ENCODE measurements at places on chromosomes 4 and X.

GRCh38 chr4:37815591-37815990, 10.9 kb upstream of the PGM2 start:
- no peak for DNase-seq

GRCh38 chr4:3531879-3532750, at the start of gene LRPAP1:
Gene LRPAP1 (minus strand): TSS chr4:3532422. CDS start chr4:3532412, 10 bp downstream.
- peak; percentile 100 for DNase-seq

DNA sequence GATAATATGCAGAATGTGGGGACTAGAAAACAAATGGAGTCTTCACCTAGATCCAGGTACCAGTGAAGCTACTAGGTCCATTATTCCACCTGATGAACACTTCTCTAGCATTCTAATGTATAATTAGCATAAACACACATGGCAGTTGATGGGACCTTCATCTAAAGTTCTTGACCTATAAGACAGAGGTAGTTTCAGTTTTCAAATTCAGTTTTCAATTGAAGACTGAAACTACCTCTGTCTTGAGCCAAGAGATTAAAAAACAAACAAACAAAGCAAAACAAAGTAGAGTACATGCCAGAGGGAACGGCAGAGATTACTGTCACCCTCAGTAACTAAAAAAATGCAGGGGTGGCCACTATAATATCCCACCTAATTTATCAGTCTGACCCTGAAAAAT, 199.9 kb upstream of the NEIL3 start:
- DNase-seq: no peak

DNA sequence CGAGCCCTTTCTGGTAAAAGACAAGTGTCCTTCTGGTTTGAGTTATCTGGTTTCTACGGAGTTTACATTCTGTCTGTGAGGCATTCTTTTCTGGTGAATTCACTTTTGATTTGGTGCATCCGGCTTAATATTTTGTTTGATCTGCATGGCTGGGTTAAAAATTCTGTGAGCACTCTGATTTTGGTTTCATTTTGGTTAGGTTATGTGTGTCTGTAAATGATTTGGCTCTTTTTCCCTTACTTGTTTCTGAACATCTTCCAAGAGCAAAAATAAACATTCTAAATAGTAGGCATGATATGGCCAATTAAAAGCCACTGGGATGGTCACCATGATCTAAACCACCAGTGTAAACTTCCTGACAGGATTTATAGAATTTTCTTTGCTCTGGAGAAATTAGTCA, 85.7 kb upstream of the PTPN13 start:
- no peak for DNase-seq

DNA sequence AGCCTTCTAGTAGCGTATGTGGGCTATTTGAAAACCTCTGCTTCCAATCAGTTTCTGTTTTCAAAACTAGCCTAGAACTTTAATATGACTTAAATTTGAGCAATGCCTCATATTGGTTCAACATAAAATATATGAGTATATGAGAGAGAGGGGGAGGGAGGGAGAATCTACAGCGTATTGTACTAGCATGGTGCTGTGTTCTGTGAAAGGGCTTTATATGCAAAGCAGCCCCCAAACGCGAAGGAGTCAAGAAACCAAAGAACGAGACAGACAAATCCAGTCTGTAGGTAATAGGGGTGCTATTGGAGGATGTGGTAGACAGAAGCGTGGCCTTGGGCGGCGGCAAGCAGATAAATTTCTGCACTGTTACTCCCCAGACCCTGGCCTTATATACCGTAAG, 784 bp upstream of the ANXA5 start:
- no peak for DNase-seq

GRCh38 chr4:99949034-99949998, 759 bp downstream of the H2AZ1 start:
- peak; percentile 50 for DNase-seq

DNA sequence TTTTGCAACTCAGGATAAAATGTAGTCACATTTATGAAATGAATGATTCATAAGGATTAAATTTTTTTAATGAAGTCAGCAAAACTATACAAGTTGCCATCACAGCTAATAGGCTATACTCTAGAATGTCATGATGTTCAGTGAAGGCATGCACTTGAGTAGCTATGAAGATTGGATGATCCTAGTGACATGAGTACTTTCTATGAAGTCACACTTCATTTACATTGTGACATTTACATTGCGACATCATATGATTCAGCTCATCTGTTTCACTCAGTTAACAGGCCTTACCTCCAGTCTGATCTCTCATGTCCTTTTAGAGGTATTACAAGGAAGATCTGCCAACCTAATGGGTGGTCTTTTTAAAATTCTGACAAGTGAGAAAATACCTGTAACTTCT, 82.7 kb upstream of the FGF13 start:
- DNase-seq: no peak

DNA sequence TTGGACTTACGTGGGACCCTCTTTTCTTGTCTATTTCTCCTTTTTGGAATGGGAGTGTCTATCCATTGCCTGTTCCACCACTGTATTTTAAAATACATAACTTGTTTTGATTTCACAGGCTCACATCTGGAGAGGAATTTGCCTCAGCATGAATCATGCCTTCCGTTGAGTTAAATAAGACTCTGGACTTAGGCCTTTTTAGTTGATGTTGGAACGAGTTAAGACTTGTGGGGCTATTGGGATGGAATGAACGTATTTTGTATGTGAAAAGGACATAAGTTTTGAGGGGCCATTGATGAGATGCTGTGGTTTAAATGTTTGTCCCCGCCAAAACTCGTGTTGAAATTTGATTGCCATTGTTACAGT, 66.2 kb downstream of the BEX3 start:
- no peak for DNase-seq
